ENCODE measurements at places on chromosomes 11 and 22.

GRCh38 chr11:58930926-58931325 lies 8.4 kb upstream of the GLYATL1 start:
- DNase-seq: no peak

GRCh38 chr22:42443240-42444076 lies 11.3 kb upstream of the NFAM1 start:
- DNase-seq: no peak

GRCh38 chr11:2940147-2940920 lies 11.1 kb upstream of the PHLDA2 start:
- peak; percentile 69 for DNase-seq

- peak; percentile 94 for DNase-seq
Observed at GRCh38 chr22:46674367-46674781, 54.2 kb downstream of the GRAMD4 start.

GRCh38 chr11:79393362-79394043 lies 47.3 kb downstream of the TENM4 start:
- no peak for DNase-seq

DNA sequence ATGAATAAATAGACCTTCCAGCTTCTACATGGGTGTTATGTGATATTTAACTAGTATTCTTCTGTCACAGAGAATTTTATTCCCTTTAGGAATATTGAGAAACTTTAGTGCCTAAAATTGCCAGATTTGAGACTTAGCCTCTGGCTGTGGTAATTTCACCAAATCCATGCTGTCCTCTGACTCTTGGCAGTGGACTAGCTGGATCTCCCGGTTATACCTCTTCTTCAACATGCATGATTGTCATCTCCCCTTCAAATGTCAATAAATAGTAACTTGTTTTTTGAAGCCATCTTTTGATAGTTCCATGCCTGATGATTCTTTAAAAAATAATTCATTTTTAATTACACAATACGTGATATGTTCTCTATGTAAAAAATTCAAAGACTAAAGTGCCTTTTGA lies 8.4 kb downstream of the AQP11 start:
- no peak for DNase-seq

GRCh38 chr11:121340032-121340580 lies 47.5 kb downstream of the SC5D start:
- DNase-seq: no peak

GRCh38 chr22:35203583-35203982 lies 53.7 kb upstream of the HMGXB4 start:
- DNase-seq: no peak

Data from activated CD8-positive, alpha-beta T cell treated with anti-CD3 and anti-CD28 coated beads, Interleukin-2, amount 10 ng/mL, durations not matched to agents 7 days and 5 days (primary cell).